ENCODE measurements at places on chromosomes 7 and 10. TPM values are rescaled to one million over a fixed set of nuclear protein-coding genes. Genes with fewer than 3 reads are reported as not detected.

DNA sequence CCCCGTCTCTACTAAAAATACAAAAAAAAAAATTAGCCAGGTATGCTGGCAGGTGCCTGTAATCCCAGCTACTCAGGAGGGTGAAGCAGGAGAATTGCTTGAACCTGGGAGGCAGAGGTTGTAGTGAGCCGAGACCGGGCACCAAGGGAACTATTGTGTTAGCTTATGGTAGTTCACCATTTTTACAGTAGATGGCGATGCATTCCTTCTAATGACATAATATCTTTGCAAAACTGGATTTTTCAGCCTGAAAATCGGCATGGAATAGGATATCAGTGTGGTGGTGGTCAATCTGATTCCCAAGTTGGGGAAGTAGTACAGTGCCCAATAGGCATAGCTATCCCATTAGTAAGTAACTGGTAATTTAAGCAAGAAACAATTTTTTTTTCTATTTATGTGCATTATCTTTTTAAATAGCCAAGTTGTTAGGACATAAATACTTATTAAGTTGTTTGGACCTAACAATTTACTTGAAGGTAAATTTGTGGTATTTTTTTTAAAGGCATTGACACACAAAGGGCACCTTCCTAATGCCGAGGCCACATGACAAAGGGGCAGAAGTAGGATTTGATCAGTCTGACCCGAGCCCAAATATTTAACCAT lies 17.6 kb upstream of the IMPDH1 start:
- no peak for DNase-seq

DNA sequence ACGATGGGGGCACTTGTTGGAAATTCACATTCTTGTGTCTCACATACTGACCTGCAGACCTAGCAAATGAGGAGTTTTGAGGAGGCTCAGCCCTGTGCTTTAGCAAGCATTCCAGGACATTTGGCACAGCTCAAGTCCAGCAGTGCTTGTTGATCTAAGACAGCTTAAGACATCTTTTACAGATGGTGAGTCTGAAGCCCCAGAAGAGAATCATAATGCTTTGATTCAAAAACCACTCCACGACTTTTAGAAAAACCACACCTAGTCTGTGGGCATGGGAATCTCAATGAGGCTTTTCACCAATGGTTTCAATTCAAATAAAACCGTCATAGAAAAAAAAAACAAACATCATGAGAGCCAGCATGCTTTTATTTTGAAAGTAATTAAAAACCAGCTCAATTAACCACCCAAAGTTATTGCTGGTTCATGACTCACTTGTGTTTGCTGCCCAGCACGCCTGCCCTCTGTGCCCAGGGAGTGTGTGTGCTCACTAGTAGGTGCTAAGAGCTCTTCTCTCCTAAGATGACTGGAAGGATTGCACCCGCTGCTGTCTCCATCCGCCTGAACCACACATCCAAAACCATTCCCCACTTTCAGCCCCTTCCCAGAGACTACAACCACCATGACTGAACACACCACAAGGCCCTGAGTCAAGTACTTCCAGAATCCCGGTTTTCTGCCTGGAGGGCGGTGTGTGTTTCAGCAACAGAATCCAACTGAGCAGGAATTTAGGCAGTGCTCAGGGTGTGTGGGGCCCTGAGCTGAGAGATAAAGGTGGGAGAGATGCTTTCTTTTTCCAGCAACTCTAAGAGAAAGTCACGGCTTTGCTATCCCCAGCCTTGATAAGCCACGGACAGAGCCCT lies 130.2 kb upstream of the ADAM12 start:
- no peak for DNase-seq

- DNase-seq, result no peak
These were observed 391.1 kb upstream of the NPVF start for GRCh38 chr7:25619381-25619780.

DNA sequence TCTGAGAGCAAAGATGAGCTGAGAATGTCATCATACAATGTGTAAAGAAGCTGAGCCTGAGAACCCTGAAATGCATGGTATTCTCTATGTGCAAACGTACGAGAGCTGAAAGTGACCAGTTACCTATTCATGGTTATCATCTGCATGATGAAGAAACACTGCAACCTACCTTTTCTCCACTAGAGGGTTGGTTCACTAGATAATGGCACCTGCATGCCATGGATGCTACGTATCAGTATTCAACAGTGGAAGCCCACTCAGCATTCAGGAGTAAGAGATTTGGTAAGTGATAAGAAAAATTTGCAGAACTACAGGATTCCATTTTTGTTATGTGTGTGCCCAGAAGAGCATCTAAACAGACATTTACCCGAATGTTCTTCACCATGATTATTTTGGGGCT lies 145.4 kb downstream of the PTPRN2 start:
- no peak for DNase-seq

DNA sequence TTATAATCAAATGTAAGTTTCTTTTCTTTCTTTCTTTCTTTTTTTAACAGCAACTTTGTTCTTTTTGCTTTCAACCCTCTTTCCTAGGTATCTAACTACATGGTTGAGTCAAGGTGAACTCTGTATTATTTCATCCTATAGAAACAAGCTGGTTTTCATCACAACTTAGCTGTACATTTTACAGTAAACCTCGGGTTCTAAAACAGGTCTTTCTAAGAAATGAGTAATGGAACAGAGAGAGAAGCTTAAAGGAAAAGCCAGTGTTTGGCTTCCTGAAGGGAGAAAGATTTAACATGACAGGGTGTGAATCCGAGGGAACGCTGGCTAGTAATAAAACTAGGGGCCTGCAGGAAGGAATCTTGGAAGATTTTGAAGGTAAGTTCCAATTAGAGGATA lies 143.4 kb upstream of the ITGB1 start:
- no peak for DNase-seq

DNA sequence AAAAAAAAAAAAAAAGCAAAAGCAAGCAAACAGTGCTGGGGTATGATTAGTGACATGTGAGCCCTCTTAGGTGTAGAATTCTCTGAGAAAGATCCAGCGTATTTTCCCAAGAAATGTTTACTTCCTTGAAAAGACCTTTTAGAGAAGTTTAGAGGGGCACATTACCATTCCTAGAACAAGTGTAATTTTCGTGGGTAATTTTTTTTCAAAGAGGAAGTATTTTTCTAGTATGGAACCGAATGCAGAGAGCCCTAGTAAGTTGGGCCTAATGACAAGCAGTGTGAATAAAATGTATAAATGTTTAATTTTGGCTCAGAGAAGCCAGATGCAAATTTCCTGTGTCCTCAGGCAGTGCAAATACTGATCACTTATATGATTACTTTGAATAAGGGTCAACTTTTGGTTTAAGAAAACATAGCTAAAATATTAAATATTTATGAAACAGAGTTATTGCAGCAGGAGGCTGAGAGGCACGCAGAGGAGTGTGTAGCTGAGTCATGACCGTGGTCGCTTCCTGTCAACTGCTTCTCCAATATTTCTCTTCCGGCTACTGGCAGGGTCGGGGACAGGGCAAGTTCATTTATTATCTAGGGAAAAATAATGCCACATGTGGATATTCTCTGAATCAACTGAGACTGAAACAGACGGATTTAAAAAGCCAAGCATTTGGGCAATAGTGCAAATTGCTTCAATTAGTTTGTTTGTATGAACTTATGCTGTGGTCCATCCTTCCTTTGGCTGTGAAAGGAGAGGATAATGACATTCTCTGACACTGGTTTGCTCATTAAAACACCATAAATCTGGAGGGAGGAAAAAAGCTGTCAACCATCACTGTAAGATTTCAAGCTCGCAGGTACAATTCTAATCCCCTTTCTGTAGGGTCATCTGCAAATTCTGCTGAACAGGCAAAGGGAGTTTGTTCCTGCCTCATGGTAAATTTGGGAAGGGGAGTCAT lies 495.2 kb downstream of the GLRX3 start:
- peak; percentile 20 for DNase-seq

- DNase-seq, result no peak
These were observed 43.5 kb upstream of the CAMK2B start for GRCh38 chr7:44368885-44369284.

GRCh38 chr7:125934955-125935354 lies 1005.3 kb upstream of the POT1 start:
- no peak for DNase-seq

DNA sequence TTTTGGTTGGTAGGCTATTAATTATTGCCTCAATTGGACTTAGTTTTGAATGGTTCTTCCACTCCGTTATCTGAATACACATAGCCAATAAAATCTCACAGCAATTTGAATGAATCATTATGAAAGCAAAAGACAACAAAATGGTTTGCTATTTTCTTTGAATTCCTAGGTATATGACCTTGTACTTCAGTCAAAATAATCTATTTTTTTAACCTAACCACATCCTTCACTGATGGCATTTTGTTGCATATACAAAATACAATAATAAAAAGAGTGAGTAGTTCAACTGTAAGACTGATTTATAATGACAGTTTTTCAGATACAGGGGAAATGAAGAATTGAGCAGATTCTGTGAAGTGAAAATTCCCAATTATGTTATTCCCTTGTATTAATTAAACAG lies 433.1 kb downstream of the HTR7 start:
- no peak for DNase-seq

DNA sequence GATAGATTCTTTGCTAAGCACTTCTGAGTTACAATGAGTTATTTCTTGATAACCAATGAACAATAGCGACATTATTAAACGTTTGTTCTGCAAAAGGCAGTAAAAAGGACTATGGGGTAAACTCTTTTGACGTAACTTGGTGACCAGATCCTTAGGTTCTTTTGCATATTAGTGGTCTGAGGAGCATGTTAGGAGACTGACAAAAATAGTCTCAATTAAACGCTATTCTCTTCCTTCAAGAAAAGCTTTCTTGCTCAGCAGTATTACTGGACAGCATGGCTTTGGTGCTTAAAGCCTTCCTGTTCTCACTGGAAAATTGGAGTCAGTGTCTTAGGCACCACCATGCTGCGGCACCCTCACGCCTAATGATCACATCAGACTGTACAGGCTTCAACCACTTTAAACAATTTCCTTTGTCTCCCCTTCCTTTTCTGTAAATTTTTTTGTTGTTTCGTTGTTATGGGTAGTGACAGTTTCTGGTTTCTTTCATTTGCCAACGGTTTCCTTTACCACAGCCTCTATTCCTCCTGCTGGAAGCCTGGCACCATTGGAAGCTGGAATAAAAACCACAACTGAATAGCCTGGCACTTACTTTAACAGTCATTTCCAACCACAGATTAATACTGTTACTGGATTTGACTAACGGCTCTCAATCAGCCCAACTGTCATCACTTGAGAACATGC lies 49.2 kb upstream of the FAM133B start:
- DNase-seq, result no peak

GRCh38 chr10:6204341-6205191 lies 1.8 kb downstream of the PFKFB3 start:
- peak; percentile 32 for DNase-seq

DNA sequence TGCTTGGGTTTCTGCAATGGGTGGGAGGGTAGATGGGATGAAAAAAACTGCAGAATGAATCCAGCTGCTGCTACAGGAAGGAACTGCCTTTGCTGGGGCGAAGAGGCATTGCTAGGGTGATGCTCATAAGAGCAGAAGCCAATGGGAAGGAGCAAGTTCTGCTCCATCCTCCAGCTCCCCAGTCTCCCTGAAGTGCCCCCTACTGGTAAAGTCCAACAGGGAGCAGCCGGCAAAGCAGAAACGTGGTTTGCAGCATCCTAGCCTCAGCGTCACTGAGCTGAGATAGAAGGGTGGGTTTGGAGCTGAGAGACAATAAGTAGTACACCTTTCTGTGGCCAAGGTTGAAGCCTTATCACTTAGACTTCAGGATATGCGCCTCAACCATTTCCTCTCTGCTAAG lies 220.5 kb downstream of the CCSER2 start:
- no peak for DNase-seq

DNA sequence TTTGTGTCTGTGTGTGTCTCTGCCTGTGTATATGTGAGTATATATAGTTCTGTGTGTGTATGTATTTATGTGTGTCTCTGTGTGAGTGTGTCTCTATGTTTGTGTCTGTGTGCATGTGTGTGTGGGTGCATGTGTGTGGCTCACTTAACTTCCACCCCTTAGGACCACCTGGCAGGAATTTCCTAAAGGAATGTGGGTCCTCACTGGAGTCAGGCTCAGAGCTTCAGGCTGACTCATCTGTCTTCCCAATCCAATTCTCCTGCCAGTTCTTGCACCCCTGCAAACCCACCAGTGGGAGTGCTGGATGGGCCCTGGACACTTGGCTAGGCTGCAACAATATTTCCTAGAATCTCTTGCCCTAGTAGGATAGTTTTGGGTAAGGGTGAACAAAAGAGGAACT lies 70.2 kb upstream of the GRB10 start:
- DNase-seq, result no peak

DNA sequence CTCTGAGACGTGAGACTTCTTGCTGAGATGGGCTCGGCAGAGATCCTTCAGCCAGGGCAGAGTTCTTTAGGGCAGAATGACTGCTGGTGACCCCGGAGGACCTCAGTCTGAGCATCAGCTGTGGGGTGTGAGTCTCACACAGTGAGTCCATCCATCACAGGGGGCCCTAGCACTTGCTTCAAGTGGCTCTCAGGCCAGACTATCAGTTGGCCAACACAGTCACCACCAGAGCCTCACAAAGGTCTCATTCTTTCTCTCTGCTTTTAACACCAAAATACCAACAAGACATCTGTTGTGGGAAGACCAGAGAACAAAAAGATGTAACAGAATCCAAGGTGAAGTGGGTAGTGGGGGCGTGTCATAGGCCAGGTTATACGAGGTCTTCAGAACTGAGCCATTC lies 345.6 kb upstream of the NRP1 start:
- DNase-seq, result no peak

GRCh38 chr10:58502956-58503355 lies 9.7 kb upstream of the BICC1 start:
- no peak for DNase-seq

- DNase-seq, result no peak
These were observed 126.1 kb upstream of the PRSS58 start for GRCh38 chr7:142383841-142384492.

- DNase-seq, result no peak
These were observed 31.8 kb upstream of the NKX6-2 start for GRCh38 chr10:132817701-132818211.

- no peak for DNase-seq
These were observed 23.5 kb upstream of the TRIM8 start for GRCh38 chr10:102620591-102621442.

- no peak for DNase-seq
These were observed 12.3 kb upstream of the EGFR start for GRCh38 chr7:55006499-55006898.

- no peak for DNase-seq
These were observed 72.8 kb upstream of the GLCCI1 start for GRCh38 chr7:7895754-7896153.

SLC26A3 gene
- 3,779 TPM for total RNA-seq

GTPBP10 gene
- 1.5 TPM for total RNA-seq

NODAL gene
- not detected for total RNA-seq

GPNMB gene
- total RNA-seq, result 28.4 TPM

ALKBH4 gene
- 20.2 TPM for total RNA-seq

GARIN1A gene
- total RNA-seq, result 0.27 TPM

HOXA1 gene
- 1.6 TPM for total RNA-seq

OR2A7 gene
- total RNA-seq, result 14.1 TPM

ASZ1 gene
- not detected for total RNA-seq

STYXL1 gene
- 3.4 TPM for total RNA-seq

ZCWPW1 gene
- 0.68 TPM for total RNA-seq

AMZ1 gene
- total RNA-seq, result not detected

PNLIP gene
- not detected for total RNA-seq

All from transverse colon (tissue), 4 donors.